ENCODE measurements at places on chromosomes 2 and 18.

GRCh38 chr2:56267415-56267788, 83.6 kb downstream of the CCDC85A start:
- no peak for DNase-seq

DNA sequence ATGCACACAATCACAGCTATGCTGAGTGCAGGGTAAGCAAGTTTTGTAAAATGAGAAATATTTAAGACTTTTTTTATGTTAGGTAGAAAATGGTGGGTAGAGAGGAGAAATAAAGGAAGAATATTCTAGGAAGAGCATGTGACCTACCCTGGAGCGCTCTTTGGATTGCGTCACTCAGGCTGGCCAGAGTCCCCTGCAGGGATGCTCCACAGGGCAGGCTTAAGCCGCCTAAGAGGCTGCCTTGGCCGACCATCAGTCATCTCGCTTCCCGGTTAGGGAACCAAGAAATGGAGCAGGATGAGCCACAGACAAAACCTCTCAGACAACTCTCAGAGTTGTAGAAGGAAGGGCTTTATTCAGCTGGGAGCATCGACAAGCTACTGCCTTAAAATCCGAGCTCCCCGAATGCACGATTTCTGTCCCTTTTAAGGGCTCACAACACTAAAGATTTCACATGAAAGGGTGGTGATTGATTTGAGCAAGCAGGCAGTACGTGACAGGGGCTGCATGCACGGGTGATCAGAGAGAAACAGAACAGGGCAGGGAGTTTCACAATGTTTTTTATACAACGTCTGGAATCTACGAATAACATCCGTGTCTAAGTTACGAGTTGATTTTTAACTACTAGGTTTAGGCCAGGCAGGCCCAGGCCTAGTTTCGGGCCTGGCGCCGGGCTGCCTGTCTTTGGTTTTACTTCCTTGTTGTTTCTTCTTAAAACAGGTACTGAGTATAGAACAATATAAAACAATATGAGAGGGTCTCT, 1072.0 kb downstream of the CBLN2 start:
- DNase-seq = no peak

- no peak for DNase-seq
Observed at GRCh38 chr2:61334466-61334865, 136.4 kb downstream of the USP34 start.

- DNase-seq = no peak
Observed at GRCh38 chr2:9498210-9498609, 23.9 kb downstream of the IAH1 start.

DNA sequence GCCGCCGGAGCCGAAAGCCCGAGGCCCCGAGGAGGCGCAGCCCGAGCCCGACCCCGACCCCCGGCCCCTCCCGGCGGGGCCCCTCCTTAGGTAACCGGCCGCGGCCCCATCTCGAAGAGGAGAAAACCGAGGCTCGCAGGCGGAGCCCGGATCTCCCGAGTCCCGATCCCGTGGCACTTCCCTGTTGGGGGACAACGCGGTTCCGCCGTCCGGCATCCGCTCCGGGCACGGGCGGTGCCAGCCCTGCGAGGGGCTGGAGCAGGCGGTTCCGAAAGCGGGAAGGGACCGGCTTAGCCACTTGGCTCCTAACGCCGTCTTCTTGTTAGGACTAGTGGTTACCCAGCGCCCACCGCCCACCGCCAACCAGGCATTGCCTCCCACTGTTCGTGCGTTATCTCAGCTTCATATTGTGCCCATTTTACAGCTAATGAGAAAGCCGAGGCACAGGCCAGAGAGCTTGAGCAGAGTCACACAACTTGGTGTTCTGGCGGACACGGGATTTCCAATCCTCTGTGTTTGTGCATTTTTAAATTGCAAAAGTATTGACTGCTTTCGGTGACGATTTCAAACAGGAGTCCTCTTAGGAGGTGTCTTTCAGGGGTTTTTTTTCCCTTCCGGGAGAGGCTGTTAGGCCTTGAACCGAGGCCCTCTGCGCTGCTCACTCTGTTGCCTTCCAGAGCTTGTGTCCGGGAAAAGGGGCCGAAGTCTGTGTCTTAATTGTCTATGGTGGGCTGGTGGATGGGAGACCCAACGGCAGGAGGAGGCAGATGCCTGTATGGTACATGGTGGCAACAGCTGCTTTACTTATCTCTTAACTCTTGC, 562 bp downstream of the CENPA start:
- DNase-seq = no peak

DNA sequence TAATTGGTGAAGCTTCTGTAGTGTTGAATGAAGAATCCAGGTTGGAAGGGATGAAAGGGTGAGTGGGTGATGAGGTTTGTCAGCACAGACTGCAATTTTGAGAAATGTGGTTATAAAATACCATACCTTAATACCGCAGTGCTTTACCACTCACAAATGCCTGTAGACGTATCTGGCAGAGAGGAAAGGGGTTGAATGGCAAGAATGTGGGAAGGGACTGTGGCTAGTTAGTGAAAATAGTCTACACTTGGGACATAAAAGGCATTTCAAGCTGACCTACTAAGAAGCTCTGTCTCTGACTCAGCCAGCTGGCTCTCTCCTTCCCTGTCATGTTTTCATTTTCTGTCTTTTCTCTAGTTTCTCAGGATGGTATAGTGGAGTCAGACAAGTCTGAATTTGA, 25.1 kb downstream of the CDK15 start:
- DNase-seq = no peak

DNA sequence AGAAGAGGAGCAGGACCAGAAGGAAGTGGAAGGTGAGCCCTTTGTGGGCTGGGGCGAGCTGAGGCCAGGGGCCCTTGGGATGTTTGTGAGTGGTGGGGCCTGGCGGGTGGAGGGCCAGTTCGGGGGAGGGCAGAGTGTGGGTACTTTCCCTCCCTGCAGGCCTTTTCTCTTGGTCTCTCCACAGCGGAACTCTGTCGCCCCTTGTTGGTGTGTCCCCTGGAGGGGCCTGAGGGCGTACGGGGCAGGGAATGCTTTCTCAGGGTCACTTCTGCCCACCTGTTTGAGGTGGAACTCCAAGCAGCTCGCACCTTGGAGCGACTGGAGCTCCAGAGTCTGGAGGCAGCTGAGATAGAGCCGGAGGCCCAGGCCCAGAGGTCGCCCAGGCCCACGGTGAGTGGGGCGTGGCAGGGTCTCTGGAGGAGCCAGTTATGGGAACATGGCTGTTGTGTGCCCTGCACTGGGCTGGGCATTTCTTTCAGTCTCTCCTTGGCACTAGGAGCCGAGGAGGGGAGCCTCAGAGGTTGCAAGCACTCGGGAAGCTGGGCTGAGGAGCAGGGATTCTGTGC, 10.8 kb downstream of the STK11IP start:
- DNase-seq = no peak

GRCh38 chr2:5938566-5938896, 246.3 kb downstream of the SOX11 start:
- no peak for DNase-seq

DNA sequence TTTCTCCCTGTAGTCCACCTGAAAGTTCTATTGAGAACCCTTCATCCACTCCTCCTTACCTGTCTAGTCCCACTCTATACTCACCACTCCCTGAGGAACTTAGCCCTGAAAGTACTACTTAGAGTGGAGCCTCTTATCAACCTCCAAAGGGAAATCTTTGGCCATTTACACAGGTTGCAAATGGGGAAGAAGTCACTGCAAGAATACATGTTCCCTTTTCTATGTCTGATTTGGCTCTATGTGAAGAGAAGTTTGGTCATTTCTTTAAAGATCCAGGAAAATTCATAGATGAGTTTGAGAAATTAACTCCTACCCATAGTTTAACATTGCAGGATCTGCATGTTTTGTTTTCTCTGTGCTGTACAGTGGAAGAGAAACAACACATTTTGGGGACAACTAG, 22.9 kb upstream of the MGAT4A start:
- DNase-seq = no peak

GRCh38 chr18:59272221-59272888, 899 bp downstream of the RAX start:
- no peak for DNase-seq

DNA sequence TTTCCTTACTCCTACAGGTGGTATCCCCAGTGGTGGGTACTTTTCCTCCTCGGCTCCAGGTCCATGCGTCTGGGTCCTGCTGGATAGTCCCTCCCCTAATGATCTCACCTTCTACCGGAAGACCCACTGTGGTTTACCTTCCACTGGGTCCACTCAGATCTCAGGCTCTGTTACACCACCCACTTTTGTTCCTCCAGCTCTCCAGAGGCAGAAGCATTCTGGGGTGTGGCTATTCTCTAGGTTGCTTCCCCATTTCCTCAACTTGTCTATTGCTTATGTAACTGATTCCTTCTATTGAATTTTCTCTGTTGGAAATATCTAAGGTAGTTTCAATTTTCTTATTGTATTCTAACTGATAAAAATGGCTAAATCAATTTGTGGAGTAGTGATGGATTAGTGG, 87.6 kb upstream of the GALNT5 start:
- no peak for DNase-seq

GRCh38 chr18:69953191-69953590, 5.5 kb upstream of the CD226 start:
- no peak for DNase-seq

GRCh38 chr2:190535586-190535985, 1.1 kb upstream of the NEMP2 start:
- DNase-seq = no peak

GRCh38 chr2:283996-284794, 3.7 kb downstream of the ALKAL2 start:
- no peak for DNase-seq

DNA sequence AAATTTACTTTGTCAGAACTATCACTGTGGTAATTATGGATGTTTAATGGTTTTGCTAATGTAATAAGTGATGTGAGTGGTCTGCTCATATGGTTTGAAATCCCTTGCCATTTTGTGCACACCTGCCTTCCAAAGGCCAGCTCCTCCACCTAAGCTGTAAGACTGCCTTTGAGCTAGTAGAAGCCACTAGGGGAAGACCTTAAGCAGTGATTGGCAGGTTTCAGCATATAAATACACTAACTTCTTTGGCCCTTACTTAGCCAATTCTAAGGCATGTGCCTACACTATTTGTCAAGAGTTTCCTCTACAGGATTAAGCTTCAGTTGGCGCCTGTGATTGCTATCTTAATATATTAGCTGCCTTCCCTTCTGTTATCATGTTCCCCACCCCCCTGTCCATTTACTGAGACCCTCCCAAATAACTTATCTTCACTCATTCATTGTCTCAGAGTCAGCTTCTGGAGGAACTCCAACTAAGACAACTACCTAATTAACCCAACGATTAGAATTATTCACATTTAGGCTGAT, 141.1 kb downstream of the MBD5 start:
- DNase-seq = no peak

- no peak for DNase-seq
Observed at GRCh38 chr18:40056079-40056692, 1898.8 kb upstream of the PIK3C3 start.

DNA sequence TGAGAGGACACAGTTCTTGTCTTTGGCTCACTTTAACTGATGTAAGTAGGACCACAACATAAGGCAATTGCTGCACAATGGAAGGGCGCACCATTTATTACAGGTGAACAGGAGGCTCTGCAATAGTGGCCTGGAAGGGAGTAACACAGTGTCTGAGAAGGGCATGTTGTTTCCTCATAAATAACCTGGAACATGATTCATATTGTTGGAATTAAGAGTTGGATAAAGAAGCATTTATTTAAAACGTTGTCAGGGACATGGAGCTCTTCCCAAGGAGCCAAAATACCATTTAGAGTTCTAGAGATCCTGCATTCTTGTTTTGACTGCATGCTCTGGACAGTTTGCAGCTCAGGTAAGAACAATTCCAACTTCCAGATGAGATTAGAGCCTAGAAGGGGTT, 110.4 kb downstream of the PLCL1 start:
- no peak for DNase-seq

DNA sequence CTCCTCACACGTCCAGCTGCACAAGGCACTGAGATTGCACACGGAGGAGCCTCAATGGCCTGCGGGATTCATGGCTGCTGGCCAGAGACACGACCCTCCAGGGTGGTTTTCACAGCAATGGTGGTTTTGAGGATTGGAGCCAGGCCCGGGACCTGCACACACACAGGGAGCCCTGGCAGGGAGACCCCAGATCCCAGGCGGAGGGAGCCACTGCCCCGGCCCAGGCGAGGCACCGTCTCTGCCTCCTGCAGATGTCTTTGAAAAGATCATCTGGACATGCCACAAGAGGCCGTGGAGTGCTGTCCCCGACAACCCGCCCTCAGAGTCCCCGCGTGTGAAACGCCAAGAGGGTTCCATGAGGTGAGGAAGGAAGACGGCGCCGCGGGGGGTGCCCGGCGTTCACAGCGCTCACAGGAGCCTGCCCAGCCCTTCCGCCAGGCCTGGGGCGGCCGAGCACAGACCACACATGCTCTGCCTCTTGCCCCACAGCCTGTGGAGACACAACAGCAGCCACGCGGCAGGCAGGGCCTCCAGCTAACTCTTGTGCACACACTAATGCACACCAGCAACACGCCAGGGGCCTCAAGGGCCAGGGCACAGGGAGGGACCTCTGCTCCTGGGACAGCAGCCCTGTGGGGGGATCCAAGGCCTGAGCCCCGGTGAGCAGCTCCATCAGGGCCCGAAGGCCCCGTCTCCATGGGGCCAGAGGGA, 72.8 kb upstream of the CTDP1 start:
- DNase-seq = no peak

DNA sequence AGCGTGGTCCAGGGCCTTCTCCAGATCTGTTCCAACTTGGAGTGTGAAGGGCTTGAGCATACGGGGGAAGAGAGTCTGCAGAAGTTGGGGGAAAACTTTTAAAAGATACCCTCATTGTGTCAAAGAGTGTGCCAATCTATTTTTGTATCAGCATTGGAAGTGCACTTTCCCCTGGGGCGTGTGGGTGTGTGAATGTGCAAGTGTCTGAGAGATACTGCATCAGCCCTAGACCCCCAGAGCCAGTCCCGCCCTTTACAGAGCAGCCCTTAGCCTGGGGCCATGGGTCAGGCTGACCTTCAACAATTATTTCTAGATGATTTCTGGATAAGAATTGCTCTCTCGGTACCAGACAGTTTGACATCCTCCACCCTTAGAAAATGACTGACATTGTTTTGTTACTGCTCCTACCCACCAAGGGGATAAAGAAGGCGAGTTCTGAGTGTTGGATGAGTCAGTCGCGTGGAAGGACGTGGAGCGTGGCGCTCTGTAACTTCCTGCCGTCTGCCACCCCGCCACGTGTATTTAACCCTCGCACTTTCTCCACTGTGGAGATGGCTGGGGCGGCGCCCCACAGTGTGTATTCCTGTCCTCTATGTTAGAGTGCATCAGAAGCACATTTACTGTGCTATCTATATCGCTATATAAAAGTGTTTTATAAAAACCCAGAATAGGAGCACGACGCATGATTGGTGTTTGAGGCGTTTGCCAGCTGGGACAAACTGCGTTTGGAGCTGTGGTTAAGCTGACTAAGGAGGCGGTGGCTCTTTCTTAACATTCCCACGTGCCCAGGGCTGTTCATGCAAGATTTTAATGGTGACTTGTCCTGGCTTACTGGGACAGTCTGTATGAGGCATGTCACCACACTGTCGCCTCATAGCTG, 122.6 kb downstream of the CABLES1 start:
- no peak for DNase-seq

GRCh38 chr2:162487816-162488215, 143.9 kb downstream of the GCA start:
- no peak for DNase-seq

- DNase-seq = no peak
Observed at GRCh38 chr2:47346107-47346506, 56.8 kb upstream of the MSH2 start.
